ENCODE measurements at places on chromosomes 1 and 21.

DNA sequence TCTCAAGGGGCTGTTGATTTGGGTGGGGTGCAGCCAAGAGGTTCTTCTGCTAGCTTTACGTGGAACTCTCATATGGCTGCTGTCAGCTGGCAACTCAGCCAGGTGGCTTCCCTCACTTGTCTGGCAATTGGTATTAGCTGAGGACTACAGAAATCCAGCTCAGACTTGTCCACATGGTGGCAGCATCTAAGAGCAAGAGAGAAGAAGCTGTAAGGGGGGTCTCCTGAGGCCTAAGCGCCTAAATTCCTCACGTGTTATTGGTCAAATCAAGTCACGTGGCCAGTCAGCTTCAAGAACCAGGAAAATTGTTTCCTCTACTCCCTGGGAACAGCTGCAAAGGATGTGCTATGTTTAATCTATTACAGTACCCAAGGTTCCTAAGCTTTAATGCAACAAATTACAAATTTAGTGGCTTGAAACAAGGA lies 4.2 kb upstream of the DYRK3 start:
- no peak for DNase-seq

GRCh38 chr1:203492082-203492747 lies 1.7 kb upstream of the OPTC start:
- no peak for DNase-seq

DNA sequence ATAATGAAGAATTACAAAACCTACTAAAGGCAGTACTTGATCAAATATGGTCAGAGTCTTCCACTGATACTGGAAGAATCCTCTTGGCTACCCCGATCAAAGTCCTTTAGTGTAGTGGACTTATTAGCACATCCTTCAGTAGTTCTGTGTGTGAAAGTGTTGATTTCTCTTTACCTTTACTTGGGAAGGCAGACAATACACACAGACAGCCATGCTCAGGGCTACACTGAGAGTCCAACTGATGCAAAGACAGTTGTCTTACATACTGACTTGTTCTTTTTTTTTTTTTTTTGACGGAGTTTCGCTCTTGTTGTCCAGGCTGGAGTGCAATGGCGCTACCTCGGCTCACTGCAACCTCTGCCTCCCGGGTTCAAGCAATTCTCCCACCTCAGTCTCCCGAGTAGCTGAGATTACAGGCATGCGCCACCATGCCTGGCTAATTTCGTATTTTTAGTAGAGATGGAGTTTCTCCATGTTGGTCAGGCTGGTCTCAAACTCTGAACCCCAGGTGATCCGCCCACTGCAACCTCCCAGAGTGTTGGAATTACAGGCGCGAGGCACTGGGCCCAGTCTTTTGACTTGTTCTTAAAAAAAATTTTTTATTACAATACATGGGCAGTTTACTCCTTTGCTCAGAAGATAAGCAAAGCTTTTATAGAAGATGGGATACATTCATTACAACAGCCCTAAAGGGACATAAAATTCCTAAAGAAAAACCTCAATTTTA lies 3.5 kb upstream of the PTTG1IP start:
- no peak for DNase-seq

GRCh38 chr1:3623441-3624199 lies 1.2 kb upstream of the TPRG1L start:
- DNase-seq, result no peak

DNA sequence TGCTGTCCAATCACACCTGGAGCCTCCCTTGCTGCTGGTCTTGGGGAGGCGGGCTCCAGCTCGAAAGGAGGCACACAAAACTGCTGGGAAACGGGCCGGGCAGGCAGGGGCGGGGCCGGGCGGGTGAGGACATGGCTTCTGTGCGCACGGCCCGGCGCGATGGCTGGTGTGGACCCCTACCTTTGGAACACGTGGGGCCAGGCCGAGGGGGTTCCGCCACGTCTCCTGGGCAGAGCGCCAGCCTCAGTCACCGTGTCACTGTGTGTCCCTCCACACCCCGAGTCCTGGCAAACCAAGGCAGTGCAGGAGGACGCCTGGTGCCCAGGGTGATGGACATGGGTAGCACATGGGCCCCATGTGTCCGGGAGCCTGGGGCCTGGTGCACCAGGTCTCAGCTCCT lies 42.0 kb upstream of the ADARB1 start:
- no peak for DNase-seq

DNA sequence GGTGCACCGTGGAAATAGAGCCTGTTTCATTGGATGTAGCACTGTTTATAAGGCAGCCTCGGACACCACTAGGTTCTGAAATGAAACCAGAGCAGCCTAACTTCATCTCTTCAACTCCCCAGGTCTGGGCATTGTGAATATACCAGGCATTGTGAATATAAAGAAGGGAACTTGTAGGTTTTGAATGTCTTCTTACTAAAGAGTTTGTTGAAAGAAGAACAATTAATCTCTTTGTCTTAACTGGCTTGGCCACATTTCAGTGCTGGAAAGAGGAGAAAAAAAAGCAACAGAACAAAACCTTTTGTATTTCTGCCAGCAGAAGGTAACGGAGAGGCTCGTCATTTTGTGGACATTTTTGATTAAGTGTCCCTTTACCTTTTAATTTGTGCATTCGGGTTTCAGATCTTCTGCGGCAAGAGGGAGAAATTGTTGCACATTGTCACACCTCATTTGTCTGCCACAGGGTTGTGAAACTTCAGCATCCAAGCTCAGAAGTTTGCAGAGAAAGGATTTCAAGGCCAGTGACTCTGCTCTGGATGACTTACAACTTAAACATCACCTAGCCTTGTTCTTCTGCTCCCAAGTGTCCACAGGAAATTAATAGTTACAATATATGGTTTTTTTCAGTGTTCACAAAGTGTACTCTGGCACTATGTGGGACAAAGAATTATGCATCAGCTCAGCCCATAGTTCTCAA lies 158.3 kb downstream of the KAZN start:
- DNase-seq, result no peak

- no peak for DNase-seq
Observed at GRCh38 chr1:216749232-216749631, 26.0 kb upstream of the ESRRG start.

- no peak for DNase-seq
Observed at GRCh38 chr1:235838021-235838420, 28.7 kb downstream of the LYST start.

DNA sequence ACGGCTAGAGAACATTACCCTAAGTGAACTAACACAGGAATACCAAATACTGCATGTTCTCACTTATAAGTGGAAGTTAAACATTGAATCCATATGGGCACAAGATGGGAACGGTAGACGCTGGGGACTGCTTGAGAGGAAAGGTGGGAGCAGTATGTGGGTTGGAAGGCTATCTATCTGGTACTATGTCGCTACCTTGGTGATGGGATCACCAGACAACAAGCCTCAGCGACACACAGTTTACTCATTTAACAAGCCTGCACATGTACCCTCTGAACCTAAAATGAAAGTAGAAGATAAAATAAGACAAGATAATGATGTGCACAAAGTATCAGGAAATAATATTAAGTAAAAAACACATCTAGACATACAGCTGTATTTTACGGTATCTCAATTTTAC lies 819 bp downstream of the PYHIN1 start:
- DNase-seq, result no peak

DNA sequence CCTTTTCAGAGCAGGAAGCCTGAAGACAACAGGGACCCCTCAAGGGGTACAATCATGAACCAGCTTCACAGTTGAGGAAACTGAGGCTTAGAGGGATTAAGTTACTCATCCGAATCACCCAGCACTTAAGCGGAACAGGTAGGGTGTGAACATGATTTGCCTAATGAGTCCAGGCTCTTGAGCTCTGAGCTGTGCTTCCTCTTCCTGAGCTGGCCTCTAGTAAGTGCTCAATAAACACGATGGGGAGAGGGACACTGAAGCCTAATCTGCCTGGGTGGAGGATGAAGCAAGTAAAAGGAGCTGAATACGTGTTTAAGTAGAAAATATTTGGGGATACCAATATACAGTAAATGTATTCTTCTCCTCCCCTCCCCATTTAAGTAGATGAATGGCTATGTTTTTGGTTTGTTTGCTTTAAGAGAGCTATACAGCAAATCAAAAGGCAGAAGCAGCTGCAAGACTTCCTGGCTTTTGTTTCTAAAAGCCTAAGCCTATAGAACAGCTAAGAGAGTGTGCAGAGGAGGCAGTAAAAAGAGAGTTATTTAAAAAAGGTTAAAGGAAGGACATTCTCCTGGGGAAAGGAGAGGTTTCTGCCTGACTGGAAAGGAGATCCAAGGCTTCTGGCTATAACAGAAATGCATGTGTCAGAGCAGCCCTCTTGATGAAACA lies 20.5 kb downstream of the STPG1 start:
- DNase-seq, result no peak

DNA sequence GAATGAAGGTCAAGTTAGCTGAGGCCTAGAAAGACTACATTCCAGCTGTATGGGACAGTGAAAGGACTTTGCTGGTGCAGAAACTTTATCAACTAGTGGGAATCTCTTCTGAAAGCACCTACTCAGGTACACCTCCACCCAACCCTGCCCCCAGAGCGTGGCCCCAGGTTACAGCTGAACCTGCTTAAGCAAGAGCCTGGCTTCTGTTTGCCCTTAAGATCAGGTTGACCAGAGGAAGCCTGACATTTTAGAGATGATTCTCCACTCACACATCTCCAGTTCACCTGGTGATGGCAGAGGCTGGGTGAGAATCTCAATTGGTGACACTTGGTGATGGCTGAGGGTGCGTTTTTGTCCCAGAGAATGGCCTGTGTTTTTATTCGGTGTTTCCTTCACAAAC lies 24.0 kb downstream of the ELAPOR1 start:
- no peak for DNase-seq

- DNase-seq, result no peak
Observed at GRCh38 chr21:33315946-33316710, 8.6 kb upstream of the IFNAR1 start.

DNA sequence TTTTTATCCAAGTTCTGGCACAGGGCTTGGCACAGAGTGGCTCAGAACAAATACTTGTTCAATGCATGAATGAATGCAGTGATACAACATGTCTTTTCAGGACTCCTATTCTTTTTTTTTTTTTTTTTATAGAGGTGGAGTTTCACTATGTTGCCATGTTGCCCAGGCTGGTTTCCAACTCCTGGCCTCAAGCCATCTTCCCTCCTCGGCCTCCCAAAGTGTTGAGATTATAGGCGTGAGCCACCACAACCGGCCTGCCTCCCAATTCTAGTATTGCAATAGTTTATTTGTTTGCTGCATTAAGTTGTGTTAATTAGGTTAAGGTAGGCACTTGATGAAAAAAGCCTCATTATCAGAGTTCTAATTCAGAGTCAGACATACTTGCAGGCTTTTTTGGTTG lies 17.9 kb downstream of the UBE4B start:
- no peak for DNase-seq

DNA sequence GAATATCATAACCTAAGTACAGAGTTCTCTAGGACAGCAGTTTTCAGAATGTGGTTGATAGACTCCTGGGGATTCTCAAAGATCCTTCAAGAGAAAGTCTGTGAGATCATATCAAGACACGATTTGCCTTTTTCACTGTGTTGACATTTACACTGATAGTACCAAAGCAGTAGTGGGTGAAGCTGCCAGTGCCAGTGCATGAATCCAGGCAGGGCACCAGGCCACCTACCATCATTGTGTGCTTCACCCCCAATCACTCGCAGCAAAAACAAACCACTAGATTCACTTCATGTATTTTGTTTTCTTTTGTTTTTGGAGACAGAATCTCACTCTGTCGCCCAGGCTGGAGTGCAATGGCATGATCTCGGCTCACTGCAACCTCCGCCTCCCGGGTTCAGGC lies 23.9 kb downstream of the DNAJC16 start:
- no peak for DNase-seq

DNA sequence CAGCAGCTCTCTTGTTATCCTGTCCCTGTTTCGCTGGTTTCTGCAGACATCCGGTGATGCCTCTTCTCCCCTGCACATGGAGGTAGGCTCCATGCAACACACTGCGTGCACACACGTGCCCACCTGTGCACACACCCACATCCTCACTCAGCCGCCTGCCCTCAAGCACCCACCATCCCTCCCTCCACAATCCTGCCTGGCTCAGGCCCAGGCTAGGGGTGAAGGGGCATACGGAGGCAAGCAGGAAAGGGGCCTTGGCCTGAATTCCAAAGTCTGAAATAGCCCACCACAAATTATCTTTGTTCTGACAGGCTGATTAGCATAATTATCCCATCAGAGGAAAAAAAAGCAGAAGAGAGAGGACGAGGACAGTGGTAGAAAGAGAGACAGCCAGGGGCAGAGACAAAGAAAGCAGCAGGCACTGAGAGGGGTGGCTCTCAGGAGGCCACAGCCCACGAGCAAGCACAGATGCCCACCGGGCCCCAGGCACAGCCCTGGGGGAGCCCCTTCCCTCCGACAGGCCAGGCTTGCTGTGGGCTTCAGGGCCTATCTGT lies 73.2 kb downstream of the GRIK3 start:
- DNase-seq, result no peak

- no peak for DNase-seq
Observed at GRCh38 chr1:39407896-39408640, 83.4 kb upstream of the BMP8A start.

DNA sequence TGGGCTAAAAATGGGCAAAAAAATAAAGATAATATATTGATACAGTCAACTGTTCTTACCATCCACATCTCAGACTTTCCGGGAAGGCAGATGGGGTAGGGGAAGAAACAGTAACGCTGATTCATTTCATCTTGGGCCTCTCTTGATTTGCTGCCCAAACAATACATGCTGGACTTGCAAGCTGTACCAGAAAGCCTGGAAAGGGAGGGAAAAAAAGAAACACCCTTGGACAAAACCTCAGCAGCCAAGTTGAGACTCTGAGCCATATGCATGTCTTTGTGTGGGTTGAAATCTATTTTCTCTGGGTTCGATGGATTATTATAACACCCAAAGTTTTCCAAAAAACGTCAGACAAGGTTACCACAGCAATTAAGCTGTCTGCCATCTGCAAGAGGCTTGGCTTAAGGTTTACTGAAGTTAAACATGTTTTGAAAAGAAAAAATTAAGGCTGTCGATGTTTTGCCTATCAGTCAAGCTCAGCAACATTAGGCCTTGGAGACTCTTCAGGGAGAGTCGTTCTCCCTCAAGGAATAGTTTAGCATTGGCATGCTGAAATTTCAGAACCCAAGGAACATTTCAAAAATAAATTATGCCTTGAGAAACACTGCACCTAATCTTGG lies 71.2 kb downstream of the PSMG1 start:
- no peak for DNase-seq

DNA sequence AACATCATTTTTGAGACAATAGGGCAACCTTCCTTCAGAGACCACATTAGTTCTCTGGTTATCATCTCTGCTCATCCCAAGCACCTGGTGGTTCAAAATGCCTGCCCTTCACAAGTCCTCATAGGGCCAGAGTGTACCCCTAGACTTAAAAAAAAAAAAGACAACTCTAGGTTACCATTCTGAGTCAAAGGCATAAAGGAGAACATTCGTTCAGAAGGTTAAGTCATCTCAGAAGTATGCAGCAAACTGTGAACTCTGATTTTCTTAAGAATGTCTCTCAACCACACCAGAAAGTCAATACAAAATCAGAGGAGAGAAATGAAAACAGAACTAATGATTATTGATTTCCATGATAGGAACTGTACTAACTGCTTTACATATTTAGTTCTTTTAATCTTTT lies 9.2 kb upstream of the BEND5 start:
- DNase-seq, result no peak

- DNase-seq, result no peak
Observed at GRCh38 chr1:100612540-100612939, 74.6 kb downstream of the GPR88 start.

All from stimulated activated CD8-positive, alpha-beta memory T cell treated with anti-CD3 and anti-CD28 coated beads, Interleukin-7, amount 100 ng/mL, for 1 hour (primary cell).